ENCODE measurements at places on chromosomes 3 and 15.

GRCh38 chr3:851098-851790 lies 241.6 kb upstream of the CNTN6 start:
- DNase-seq: peak; percentile 7

DNA sequence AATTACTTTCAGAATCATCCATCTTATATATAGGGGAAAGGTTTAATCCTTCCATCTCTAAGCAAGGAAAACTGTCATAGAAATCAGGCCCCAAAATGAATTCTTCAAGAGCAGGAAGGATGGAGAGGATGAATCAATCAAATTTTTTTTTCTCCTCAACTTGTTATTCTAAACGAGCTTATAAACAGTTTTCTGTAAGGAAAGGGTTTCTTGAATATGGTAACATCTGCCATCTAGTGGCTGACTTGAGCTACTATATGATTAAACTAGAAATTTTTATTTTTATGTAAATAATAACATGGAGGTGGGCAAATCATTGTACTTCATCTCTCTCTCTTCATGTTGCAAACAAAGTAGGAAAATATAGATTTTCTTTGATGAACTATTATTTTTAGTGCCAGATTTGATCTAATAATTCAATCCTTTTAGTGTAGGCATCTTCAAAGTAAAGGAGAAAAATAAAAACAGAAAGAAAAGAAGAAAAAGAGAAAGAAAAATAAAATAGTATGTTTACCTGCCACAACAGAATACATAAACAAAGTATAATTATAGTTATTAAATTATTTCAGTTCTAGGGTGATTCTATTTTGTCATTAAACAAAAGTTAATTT lies 146.6 kb downstream of the SERPINI1 start:
- peak; percentile 85 for DNase-seq

- DNase-seq: no peak
Observed at GRCh38 chr3:185709251-185709955, 115.4 kb downstream of the IGF2BP2 start.

- DNase-seq: no peak
Observed at GRCh38 chr3:150278843-150279381, 129.2 kb upstream of the TSC22D2 start.

DNA sequence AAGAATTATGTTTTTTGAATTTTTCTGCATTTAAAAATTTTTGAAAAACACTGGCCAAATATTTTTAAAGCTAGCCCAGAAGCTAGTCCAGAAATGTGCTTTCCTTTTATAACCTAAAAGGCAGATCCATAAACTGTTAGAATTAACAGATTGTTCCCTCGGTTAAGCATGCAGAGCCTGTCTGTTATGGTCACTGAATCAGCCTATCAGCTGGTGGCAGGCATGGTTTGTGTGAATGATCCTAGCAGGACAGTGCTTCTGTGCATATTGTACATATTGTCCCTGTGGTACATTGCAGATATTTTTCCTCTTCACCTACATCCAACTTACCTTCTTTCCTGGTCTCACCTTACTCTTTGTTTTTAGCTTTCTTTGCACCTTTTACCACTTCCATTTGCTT lies 53.3 kb downstream of the RARB start:
- DNase-seq: no peak

GRCh38 chr3:128859630-128860029 lies 19.8 kb upstream of the ACAD9 start:
- no peak for DNase-seq

- DNase-seq: no peak
Observed at GRCh38 chr15:76341366-76342057, 4.9 kb downstream of the ISL2 start.

GRCh38 chr3:16942955-16943354 lies 58.2 kb downstream of the PLCL2 start:
- no peak for DNase-seq

DNA sequence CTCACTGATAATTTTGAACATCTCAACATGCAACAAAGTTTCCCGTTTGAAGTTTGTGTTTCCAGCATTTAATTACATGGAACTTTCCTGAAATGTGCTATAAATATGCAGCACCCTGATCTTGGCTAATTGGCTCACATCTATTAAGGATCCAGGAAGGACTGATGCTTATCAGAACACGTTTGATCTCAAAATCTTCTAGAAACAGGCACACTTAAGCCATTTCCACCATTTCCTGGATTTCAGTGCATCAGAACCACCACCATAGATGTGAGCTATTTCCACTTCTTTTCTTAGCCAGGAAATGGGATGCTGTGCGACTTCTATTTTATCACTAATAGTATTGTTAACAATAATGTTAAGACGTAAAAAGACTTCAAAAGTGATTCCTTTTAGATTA lies 228.9 kb downstream of the FEZF2 start:
- no peak for DNase-seq

DNA sequence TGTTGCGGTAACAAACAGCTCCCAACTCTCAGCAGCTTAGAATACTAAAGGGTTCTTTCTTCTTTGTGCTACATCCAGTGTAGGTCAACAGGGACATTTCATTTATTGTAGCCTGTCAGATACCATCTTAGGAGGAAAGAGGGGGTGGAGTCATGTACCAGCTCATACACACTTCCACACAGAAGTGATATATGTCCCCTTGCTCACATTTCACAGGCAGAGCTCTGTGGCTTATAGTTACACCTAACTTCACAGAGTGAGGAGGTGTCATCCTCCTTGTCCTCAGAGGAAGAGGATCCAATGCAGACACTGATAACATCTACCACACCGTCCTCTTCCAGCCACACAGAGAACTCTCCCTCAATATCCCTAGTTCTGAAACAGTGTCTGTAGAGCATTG lies 247.2 kb downstream of the SLCO3A1 start:
- DNase-seq: no peak

DNA sequence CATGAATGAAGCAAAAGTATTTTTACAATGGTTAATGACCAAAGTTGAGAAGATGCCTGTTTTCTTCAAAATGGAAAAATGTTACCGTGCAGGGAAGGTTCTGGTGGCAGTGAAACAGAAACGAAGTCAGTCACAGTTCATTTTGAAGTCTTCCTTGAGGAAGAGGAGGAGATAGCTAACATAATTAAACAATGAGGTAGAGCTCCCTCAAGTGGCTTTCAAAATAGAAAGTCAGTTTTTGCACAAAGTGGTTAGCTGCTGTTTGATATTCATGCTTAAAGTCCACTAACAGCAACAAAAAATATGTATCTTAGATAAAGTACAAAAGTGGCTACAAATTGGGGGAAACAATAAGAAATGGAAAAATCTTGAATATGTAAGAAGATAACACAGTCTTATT lies 87.3 kb downstream of the TFG start:
- peak; percentile 12 for DNase-seq

GRCh38 chr3:7270731-7271130 lies 409.8 kb downstream of the GRM7 start:
- DNase-seq: no peak

- no peak for DNase-seq
Observed at GRCh38 chr15:35720984-35721383, 175.0 kb upstream of the DPH6 start.

DNA sequence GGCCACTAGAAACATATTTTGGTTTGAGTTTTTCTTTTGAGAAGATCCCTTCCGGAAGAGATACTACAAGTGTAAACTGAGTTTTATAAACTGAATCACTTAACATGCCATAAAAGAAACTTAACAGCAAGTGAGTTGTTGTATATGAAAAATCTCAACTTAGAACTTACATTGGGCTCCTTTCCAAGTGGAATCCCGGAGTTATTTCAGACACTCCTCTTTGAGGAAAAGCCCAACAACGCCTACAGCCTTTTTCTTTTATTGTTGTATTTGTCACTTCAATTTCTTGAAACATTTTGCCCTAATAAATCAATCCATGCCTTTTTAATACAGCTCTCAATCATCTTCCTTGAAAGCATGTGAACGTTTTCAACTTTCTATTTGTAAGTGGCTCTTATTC lies 137.3 kb downstream of the FEZF2 start:
- no peak for DNase-seq

GRCh38 chr3:132623646-132624045 lies 26.6 kb downstream of the ACKR4 start:
- no peak for DNase-seq

DNA sequence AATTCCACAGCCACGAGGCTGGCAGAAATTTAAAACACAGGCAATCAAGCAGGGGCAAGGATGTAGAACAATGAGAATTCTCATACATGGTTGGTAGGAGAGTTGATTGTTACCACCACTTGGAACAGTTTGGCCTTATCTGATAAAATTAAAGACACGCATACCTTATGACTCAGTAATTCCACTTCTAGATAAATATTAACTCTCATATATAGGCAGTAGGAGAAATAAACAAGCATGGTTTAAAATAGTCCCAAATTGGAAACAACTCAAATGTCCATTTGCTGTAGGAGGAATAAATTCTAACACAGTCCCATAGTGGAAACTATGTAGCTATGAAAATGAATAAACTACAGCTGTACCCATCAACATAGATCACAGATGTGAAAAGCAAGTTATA lies 42.3 kb upstream of the USP3 start:
- no peak for DNase-seq

GRCh38 chr3:85604641-85605040 lies 645.9 kb downstream of the CADM2 start:
- DNase-seq: no peak

GRCh38 chr15:98562331-98562937 lies 85.9 kb upstream of the IGF1R start:
- DNase-seq: no peak

All from SW480 (cell line).